ENCODE measurements at places on chromosomes 5 and 9. TPM values are rescaled to one million over a fixed set of nuclear protein-coding genes. Genes with fewer than 3 reads are reported as not detected.

Gene FBXO10
- 35.7 TPM for polyA plus RNA-seq

Gene AGXT2
- not detected for polyA plus RNA-seq

Gene FOXD4L6
- not detected for polyA plus RNA-seq

Gene LRRC70
- 4.7 TPM for polyA plus RNA-seq

Gene LTC4S
- 1.3 TPM for polyA plus RNA-seq

Gene KLF4
- 52.5 TPM for polyA plus RNA-seq

Gene CACFD1
- 13.1 TPM for polyA plus RNA-seq

Gene SLC6A3
- polyA plus RNA-seq = not detected

Gene HTR4
- polyA plus RNA-seq = not detected

Gene ANKRD31
- polyA plus RNA-seq = 0.14 TPM

Gene PCDHGA7
- 1.6 TPM for polyA plus RNA-seq

Gene AJM1
- polyA plus RNA-seq = 1.7 TPM

Gene COX7C
- 755 TPM for polyA plus RNA-seq

Gene PCDHA7
- 0.09 TPM for polyA plus RNA-seq

GRCh38 chr9:35910613-35911359 lies 1.5 kb downstream of the SPAAR start:
- no peak for DNase-seq

DNA sequence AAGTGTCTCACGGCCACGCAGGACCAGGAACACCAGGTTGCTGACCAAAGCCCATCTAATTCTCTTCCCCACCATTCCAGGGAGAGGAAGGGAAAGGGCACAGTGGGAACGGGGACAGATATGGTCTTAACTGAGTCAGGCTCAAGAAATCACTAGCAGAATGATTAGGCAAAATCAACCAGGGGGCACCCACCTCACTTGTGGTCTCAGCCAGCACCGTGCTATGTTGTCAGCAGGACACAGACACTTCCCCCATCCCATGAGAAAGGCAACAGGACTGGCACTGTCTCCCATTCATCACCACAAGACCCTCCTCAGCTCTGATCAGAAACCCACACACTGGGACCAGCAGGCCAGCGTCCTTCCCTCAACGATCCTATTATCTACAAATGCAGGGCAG lies 2.9 kb downstream of the BICD2 start:
- no peak for DNase-seq

DNA sequence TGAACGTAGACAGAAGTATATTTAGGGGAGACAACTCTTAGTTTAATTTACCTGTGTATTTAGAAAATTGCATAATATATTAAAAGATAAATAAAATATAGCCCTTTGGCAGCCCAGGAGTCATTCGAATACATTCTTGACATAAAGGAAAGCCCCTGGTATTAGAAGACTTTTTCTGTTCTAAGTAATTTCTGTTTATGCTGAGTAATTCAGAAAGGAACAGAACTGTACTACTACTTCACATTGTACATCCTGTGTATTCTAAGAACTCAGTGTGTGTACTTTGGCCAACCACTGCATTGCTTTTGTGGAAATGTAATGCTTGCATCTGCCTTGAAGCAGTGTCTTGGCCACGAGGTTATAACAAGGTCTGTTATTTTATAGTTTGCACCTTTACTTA lies 136.4 kb downstream of the KDM4C start:
- DNase-seq = no peak

DNA sequence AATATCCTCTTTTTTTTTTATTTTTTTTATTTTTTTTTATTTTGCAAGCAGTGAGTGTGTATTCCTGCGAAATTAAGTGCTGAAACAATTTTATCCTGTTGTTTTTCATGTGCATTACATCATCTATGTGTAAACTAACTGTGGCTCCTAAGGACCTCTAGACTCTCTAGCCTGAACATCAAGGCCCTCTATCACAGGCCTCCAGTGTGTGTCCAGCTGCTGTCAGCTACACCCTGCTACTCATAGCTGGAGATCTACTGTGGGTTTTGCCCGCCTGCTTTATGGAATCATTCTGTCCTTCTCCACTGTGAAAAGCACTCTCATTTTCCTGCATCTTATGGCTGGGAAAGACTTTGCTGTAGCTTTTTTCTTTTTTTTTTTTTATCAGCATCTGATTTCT lies 157.8 kb downstream of the KCTD16 start:
- DNase-seq = no peak

DNA sequence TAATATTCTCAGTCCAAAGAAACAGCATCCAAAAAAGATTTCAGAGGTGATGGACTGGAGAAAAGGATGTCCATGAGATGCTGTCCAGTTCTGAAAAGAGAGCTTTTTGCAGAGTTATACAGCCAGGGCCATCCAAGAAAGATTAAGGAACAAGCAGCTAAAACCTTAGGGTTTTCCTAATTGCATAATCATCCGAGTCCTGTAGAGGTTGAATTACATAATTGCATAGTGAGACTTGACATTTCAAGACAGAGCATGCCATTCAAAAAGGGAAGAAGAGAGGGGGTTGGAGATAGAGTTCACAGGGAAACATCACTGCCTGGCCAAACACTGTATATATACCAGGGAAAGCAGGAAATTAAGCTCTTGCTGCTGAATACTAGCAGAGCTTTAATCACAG lies 1729.2 kb upstream of the WWC1 start:
- DNase-seq = no peak

- peak; percentile 48 for DNase-seq
Measured at GRCh38 chr5:60945813-60946187, 795 bp downstream of the NDUFAF2 start.

- no peak for DNase-seq
Measured at GRCh38 chr9:116336133-116336862, 182.7 kb downstream of the PAPPA start.

GRCh38 chr5:53323943-53324642 lies 156.3 kb upstream of the FST start:
- DNase-seq = no peak

DNA sequence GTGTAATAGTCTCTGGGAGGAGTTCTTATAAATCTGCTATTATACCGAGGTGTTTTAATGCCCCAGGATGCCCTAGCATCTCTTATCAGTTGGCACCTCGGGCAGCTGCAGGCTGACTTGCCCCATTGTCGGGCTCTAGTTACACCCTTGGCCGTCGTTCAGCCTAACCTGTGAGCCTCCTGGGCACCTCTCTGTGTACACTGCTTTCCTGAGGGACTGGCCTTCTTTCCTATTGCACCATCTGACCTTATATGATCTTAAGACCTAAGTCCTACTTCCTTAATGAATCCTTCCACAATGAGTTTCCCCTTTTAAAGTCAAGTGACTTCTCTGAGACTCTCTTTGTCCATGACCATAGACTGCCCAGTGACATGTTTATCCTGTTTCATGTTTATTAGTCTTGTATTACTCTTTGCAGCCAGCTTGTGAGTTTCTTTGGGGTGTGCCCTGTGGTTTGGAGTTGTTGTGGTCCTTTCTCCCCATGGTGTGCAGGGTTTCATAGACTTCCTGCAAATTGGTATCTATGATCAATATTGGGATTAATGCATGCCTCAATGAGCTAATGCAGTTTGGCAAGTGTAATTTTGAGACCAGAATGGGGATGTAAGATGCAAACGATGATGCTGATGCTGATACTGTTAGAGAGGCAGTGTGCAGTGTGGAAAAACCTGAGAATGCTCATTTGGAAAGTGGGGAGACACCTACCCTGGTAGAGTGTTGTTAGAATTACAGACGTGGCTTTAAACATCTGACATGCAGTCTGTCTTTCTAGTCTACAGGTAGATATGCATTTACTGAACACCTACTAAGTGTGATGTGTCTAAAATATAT lies 4.9 kb downstream of the DAPK1 start:
- DNase-seq = no peak

DNA sequence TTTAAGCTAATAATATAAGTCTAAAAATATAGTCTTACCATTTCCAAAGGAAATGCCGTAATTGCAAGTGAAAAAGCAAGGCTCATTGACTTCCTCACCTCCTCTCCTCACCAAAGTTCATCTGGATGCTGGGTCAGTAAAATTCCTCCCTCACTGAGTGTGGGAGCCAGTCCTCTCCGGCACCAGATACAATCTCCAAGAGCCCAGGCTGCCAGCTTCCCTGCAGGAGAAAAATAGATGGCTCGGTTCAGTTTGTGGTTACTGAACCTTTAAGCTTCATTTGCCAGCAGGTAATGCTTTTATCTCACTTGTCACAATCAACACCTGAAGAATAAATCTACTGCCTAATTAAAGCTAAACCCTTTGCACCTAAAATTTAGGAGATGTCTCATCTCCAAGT lies 115.3 kb upstream of the VLDLR start:
- no peak for DNase-seq

DNA sequence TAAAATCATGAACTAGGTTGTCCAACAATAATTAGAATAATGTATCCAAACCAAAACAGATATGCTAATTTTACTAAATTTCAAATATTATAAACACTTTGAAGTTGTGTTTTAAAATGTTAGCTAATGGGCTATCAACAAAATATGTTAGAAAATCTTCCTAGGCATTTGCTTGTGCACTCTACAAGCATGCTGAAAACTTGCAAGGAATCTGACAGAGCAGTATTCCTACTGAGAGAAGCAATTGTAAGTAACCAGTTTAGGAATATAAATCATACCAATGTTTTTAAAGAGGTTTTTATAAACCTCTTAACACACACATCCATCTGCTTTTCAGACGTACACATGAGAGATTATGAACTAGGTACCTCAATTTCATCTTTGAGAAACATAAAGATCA lies 228.4 kb upstream of the TBCA start:
- no peak for DNase-seq

- DNase-seq = no peak
Measured at GRCh38 chr5:126354858-126355731, 68.1 kb upstream of the GRAMD2B start.

- DNase-seq = no peak
Measured at GRCh38 chr5:148793261-148793660, 33.1 kb upstream of the ADRB2 start.

- DNase-seq = no peak
Measured at GRCh38 chr5:110058175-110058574, 368.4 kb downstream of the MAN2A1 start.

- DNase-seq = no peak
Measured at GRCh38 chr9:127856094-127856728, 1.8 kb upstream of the ENG start.

DNA sequence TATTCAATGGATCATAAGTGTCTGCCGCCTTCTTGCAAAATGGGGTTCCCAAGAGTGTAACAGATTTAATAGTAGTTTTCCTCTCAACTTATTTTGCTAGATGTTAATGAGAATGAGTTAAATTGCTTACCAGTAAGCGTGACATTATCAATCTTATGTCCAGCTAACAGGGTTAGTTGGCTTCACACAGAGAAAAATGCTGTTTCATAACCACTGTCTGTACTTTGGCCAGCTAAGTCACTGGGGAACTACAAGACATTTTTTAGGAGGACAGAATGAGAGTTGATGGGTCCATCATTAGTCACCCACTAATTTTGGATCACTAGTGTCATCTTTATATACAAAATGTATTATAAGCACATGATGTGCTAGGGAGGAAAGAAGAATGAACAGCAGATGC lies 1.4 kb downstream of the CDC37L1 start:
- no peak for DNase-seq

- DNase-seq = no peak
Measured at GRCh38 chr5:150758203-150758530, 650 bp downstream of the DCTN4 start.

GRCh38 chr9:13500034-13500433 lies 220.5 kb upstream of the MPDZ start:
- DNase-seq = no peak

DNA sequence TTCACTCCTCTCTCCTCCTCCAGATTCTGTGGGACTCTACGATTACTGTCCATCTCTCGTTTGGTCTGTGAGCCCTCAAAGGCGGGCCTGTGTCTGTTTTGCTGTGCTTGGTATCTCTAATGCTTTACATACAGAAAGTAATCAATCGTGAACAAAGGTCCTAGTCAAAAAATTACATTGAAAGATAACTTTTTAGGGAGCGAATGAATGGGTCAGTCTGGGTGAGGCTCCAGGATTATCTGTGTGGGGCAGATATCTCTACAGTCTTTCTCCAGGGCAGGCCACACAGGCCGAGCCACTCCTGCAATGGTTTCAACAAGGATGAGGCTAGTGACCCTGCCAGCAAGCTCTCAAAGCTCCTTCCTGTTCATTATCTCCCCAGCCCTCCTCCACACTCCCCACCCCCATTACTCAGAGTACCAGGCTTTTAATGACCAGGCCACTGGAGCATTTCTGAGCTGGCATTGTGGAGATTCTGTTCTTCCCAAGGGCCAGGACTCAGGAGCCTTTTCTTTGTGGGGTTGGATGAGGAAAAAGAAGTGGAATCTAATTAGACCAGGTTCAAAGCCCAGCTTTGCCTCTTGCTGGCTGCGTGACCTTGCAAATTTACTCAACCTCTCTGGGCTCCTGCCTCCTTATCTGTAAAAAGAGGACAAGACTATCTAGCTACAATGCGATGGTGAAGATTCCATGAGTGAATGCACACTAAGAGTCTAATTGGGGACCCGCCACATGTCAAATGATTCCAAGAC lies 10.2 kb downstream of the CORO2A start:
- DNase-seq = no peak

- DNase-seq = no peak
Measured at GRCh38 chr9:137299203-137299565, 2.9 kb downstream of the NRARP start.

DNA sequence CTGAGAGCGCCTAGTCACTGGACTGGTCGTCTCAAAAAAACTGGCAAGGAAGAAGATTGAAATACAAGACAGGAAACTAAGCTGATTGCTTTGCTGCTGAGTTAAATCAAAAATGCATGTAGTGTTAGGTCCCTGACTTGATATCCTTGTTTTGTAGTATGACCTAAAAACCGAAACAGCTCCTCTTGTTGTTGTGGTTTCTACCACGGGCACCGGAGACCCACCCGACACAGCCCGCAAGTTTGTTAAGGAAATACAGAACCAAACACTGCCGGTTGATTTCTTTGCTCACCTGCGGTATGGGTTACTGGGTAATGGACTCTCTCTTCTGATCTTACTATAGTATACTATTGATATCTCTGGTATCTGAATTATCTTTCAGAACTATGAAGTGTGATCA lies 4.3 kb downstream of the MTRR start:
- no peak for DNase-seq

DNA sequence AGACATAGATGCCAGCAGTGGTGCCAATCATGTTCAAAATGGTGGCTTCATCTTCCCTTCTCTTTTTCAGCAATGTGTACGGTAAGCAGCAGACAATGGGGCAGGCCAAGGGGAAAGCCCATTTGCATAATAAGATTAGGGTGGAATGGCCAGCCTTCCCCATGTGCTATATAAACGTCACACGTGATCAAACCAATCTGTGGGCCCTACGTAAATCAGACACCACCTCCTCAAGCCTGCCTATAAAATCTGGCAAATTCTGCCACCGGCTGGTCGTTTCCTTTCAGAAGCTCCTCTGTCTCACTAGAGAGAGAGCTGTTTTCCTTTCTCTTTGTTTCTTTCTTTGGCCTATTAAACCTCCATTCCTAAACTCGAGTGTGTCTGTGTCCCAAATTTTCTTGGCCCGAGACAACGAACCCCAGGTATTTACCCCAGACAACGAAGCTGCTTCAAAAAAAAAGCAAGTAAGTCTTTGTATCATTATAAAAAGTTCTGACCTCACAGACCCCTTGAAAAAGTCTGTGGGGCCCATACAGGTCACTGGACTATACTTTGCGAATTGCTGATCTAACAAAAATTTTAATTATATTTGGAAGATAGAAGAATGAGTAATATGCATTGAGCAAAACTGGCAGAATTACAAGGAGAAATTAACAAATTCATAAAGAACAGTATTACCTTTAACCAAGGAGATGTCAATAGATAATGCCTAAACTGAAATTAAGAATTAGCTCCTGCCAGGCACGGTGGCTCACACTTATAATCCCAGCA lies 15.2 kb downstream of the ZBTB5 start:
- DNase-seq = no peak

GRCh38 chr9:129879991-129880653 lies 44.9 kb downstream of the USP20 start:
- DNase-seq = no peak
